ENCODE measurements at places on chromosomes 7 and 10.
A peak's percentile ranks its signal among the peaks of the same experiment; 100 is the strongest.

GRCh38 chr10:5076615-5077014, 17.6 kb upstream of the AKR1C3 start:
- no peak for DNase-seq

- DNase-seq, result peak; percentile 17
Measured at GRCh38 chr7:4659551-4660286, 22.4 kb upstream of the FOXK1 start.

DNA sequence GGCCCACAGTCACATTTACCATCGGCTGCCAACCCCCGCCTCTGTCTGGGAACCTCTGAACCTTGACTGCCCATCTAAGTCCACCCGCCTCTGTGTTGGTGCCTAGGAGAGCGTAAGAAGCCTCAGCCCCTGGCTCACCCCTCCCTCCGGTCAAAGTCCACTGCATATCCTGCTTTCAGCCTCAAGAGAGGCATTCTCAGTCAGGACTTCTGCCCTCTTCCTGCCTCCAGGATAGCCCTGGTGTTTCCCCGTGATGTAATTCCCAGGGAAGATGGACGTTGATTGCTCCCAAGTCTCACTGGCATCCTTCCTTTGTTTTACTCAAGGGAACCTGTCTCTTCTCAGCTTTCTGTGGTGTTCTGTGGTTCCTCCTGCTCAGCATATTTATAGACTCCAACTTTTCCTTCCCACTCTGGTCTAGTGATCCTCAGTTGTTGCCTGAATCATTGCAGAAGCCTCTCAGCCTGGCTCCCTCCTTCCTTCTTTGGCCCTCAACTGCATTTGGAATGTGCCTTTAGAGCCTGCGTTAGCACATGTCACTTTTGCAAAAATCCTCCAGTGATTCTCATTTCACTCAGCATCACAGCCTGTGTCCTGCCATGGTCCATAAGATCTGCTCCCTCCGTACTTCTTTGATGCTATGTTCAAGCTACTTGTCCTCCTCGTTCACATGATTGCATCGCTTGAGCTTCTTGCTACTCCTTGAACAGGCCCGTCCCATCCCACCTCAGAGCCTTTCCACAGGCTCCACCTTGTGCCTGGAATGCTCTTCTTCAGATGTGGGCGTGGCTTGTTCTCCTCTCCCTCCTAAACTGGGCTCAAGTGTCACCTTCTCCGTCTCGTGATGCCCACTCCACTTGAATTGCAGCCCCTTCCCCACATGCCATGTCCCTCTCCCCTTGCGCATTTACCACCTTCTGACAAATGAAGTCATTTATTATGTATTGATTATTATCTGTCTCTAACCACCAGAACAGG, 124.2 kb downstream of the PLPP4 start:
- no peak for DNase-seq

DNA sequence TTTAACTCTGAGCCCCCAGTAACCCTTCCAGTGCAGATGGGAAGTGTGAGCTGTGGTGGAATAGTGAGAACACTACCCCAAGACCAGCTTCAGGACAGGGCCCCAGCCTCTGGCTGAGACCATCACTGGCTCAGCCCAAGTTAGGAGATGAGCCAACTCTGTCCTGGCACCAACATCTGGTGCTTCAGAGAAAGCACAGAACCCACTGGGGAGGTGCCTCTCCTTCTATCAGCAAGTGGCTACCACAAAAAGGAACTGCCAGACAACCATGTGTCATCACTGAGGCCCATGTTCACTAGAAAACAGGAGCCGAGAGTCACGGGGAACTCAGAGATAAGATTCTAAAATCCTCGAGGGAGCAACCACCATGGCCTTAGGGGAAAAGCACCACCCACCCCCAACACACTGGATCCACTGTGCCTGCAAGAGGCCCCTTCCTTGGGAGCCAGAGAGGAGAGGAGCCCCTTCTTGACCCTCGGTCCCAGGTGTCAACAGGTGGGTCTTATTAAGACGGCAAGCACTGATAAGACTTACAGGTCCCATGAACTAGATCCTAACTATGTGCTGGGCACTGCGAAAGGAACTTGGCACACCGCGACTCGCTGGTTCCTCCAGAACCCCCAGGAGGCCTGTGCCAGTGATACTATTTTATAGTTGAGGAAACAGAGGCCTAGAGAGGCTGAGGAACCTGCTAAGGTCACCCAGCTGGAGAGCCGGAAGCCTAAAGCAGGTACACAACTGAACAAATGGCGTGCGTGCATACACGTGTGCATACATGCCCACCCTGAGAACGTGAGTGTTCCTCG, 102.7 kb downstream of the FAM53B start:
- no peak for DNase-seq

GRCh38 chr10:80924063-80924952, 386.6 kb downstream of the SH2D4B start:
- peak; percentile 7 for DNase-seq

DNA sequence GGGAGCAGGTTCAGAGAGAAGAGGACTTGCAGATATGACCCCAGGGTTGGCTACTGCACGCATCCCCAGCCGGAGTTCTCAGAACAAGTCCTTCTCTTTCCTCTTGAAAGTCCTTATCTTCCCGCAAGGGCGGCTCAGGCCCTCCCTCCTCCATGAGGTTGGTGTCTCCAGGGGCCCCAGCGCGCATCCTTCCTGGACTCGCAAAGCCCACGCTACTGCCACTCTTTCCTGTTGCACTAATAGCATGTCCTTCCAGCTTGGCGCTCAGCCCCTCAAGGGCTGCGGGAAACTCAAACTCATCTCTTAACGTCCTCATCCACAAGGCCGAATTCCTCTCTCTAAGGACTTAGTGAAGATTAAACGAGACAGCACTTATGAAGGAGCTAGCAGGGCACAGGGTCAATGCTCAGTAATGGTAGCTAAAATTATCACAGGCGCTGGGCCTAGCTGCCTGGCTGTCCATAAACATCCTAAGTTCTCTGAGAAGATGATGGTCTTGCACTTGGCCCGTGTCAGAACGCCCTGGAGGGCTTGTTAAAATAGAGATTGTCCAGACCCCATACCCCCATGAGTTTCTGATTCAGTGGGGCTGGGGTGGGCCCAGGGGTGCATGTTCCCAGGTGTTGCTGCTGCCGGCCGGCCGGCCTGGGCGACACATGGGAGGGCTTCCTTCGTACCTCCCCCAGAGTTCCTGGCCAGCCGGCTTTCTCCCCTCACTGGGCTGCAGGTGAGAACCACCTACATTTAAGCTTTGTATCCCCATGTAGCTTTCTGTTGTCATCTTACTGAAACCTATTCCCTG, 261.4 kb downstream of the COBL start:
- DNase-seq, result no peak

GRCh38 chr10:10516346-10517130, 501.1 kb upstream of the CELF2 start:
- no peak for DNase-seq

DNA sequence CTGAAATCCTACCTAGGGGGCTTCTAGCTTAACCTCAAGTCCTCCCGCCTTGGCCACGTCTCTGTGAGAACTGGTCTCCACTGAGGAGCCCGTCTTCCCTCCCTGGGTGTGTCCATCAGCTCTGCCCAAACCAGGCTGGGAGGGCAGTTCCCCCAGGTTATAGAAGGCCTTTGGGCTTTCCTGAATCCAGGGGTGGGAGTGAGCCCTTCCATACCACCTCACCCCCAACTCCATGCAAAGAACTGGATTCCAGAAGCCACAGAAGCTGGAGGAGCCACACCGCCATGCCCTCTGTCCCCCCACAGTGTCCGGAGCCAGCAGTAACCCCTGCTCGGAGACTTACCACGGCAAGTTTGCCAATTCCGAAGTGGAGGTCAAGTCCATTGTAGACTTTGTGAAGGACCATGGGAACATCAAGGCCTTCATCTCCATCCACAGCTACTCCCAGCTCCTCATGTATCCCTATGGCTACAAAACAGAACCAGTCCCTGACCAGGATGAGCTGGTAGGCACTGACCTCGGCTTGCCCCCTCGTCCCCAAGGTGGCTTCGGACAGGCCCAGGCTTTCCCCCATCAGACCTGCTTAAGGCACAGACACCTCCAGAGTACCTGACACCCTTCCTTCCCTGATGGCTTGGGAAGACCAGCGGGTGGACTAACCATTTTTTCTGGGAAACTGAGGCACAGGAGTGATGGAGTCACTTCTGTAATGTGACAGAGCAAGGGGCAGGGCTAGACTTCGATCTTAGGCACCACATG, 4.7 kb downstream of the CPA1 start:
- no peak for DNase-seq

GRCh38 chr7:17152721-17153120, 145.7 kb upstream of the AHR start:
- no peak for DNase-seq

DNA sequence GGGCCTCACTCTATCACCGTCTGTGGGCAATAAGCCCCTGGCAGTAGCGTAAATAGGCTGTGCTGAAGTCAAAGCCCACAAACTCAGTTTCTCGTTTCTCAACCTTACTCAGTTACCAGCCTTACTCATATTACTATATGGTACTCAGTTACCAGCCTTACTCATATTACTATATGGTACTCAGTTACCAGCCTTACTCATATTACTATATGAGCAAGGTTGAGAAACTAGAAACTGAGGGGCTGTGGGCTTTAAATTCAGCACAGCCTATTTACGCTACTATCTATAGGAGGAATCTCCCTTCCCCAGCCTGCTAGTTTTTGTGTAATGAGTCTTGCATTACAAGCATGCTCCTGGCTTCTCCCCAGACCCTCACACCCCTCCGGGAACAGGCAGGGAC, 35.4 kb downstream of the CCDC3 start:
- DNase-seq, result no peak

DNA sequence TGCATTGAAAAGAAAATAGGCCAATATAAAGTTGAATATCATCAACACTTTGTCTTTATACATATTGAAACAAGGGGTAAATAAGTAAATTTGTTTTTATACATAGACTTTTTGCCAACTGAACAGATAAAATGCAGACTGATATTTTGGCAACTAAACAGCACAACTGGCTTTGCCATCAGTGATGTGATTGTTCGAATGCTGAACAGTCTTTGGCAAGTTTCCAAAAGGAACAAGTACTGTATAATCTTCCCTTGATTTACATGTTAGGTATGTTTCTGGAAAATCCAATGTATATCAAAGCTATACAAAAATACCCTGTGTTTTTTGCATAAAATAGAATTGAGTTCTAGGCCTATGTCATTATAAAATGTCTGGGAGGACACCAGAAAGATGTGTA, 18.2 kb upstream of the ANKRD1 start:
- DNase-seq, result no peak

DNA sequence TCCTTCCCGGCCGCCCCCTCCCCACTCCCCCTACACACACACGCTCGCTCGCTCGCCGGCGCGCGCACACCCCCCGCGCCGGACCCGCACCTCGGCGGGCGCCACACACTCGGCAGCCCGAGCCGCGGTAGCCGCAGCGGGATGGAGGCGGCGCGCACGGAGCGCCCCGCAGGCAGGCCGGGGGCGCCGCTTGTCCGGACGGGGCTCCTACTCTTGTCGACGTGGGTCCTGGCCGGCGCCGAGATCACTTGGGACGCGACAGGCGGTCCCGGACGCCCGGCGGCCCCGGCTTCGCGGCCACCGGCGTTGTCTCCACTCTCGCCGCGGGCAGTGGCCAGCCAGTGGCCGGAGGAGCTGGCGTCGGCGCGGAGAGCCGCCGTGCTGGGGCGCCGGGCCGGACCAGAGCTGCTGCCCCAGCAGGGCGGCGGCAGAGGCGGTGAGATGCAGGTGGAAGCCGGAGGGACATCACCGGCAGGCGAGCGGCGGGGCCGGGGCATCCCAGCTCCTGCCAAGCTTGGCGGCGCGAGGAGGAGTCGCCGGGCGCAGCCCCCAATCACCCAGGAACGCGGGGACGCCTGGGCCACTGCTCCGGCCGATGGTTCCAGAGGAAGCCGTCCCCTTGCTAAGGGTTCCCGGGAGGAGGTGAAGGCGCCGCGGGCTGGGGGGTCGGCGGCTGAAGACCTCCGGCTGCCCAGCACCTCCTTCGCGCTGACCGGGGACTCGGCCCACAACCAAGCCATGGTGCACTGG, at the start of gene SORCS3:
SORCS3 (plus strand) TSS at position 104 of the 750 bp plus-strand sequence.
- no peak for DNase-seq

- DNase-seq, result no peak
Measured at GRCh38 chr7:46949270-46949931, 632.5 kb downstream of the TNS3 start.

GRCh38 chr7:2607122-2607922, 24.5 kb upstream of the TTYH3 start:
- no peak for DNase-seq

DNA sequence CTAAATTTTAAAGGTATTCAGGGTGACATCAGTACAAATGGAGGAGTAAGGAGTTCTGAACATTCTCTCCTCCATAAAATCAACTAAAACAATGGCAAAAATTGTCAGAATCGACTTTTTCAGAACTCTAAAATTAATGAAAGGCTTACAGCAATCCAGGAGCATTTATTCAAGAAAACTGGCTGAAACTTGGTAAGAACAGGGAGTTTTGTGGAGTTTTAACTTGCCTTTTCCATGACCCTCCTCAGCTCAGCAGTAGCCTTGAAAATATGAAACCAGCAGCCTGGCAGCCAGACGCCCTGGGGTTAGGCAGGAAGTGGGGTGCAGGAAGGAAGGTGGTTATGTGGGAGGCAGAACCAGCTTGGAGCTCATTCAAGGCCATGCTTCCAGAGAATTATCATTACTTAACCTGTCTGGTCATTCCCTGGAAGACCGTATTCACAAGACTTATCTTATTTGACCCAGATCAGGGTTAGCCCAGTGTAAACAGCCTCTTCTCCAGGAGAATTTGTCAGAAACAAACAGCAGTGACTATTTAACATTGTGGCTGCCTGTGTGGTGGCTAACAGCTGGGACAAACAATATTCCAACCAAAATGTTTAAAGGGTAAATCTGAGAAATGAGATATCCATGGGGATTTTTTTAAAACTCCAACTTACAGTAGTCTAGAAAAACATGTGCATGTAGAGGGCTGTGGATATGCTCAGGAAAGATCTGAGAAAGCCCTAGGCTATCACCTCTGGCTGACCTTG, 75.7 kb upstream of the MACROH2A2 start:
- no peak for DNase-seq

DNA sequence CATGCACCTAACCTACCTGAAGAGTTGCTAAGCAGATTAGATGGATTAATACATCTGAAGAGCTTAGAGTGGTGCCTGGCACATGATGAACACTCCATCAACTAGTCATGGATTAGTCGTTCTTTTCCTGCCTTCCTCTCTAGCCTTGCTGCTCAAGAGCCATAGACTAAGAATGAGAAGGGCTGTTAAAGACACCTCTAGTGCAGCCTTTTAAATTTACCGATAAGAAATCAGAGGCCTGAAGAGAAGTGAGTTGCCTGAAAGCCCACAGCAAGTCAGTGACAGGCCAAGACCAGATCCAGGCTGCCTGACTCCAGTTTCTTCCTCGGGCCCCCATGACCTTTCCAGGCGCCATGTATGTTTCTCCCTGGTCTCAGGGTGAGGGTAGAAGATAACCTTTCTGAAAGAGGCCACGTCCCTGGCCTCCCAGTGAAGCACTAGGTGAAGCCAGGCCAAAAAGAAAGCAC, 6.5 kb downstream of the TSPAN15 start:
- no peak for DNase-seq

- DNase-seq, result no peak
Measured at GRCh38 chr10:12709000-12709401, 292.5 kb downstream of the CCDC3 start.

All from stimulated activated naive CD8-positive, alpha-beta T cell treated with anti-CD3 and anti-CD28 coated beads, Interleukin-15, amount 100 ng/mL, for 72 hours (primary cell).